ENCODE measurements at places on chromosomes 12 and 14. TPM values are rescaled to one million over a fixed set of nuclear protein-coding genes. Genes with fewer than 3 reads are reported as not detected.

GRCh38 chr12:116759783-116760621 is 21.9 kb downstream of the RNFT2 start:
- H3K36me3 ChIP-seq: no peaks in the 10 kb centered on the region
- H3K27ac ChIP-seq: no peak overlapping the region
- no peaks in the 10 kb centered on the region for H3K27me3 ChIP-seq
- no peak for DNase-seq
- H3K4me1 ChIP-seq: no peaks in the 10 kb centered on the region

GRCh38 chr12:124381456-124382296 is 86.8 kb downstream of the RFLNA start:
- DNase-seq: peak; percentile 89
- peaks cover 43% of the 10 kb centered on the region for H3K36me3 ChIP-seq
- peak overlapping the region; percentile 86 for H3K27ac ChIP-seq
- no peaks in the 10 kb centered on the region for H3K27me3 ChIP-seq
- H3K4me1 ChIP-seq: peaks cover 68% of the 10 kb centered on the region

GRCh38 chr12:52495389-52495788 is 2.3 kb upstream of the KRT6A start:
- H3K27ac ChIP-seq: no peak overlapping the region
- no peaks in the 10 kb centered on the region for H3K4me1 ChIP-seq
- H3K4me3 ChIP-seq: no peak overlapping the region
- peak; percentile 57 for DNase-seq
- no peaks in the 10 kb centered on the region for H3K36me3 ChIP-seq

The DPY19L2 gene
- 7.0 TPM for total RNA-seq

The HOXC5 gene
- total RNA-seq: not detected

GRCh38 chr14:81517798-81518398 is 15.8 kb downstream of the SEL1L start:
- peaks cover 30% of the 10 kb centered on the region for H3K4me1 ChIP-seq
- H3K4me3 ChIP-seq: no peak overlapping the region
- DNase-seq: no peak
- H3K36me3 ChIP-seq: peaks cover 66% of the 10 kb centered on the region

DNA sequence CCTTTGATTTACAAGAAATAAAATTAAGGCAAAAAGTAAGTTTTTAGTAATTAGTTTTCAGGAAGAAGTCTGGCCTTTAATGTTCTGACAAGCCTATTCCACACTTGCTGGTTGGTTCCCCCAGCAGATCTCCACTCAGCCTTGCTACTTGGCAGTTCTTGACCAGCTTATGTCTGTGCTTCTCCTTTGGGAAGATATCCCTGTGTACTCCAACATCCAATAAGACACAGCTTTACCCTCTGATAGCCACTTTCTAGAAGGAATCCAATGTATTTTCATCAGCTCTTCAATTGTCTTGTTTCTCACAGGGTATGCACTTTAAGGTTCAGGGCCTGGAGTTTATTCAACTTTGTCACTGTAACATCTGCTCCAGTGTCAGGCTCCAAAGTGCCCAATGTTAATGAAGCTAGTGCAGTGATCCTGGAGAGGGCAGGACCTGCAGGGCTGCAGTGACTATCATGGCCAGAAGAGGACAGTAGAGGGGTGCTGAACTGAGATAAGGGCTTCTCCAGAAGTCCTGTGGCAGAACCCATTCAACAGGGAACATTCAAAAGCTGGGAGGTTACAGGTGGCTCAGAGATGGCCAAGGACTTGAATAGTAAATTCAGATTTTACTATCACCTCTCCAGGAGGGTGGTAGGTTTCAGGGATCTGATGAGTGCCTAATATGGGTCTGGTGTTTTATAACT is 22.9 kb downstream of the JKAMP start:
- H3K4me1 ChIP-seq: no peaks in the 10 kb centered on the region
- no peaks in the 10 kb centered on the region for H3K36me3 ChIP-seq
- no peaks in the 10 kb centered on the region for H3K27me3 ChIP-seq
- H3K4me3 ChIP-seq: no peak overlapping the region

DNA sequence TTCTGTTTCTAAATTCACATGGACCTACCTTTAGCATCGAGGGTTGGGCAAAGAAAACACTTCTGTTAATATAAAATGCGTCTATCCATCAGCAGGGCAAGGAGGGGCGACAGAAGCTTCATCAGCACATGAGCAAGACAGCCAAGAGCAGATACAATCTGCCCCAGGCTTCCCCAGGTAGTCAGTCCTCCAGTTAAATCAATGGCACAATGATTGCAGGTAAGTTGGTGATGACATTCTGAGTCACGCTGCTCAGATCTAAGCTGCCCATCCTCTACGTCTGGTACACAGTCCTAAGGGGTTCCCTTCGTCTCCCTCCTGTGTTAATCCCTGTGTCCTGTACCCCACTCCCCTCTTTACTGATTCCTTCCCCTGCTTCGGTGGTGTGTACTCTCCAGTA is 38.8 kb downstream of the MAP3K9 start:
- no peaks in the 10 kb centered on the region for H3K27me3 ChIP-seq
- H3K36me3 ChIP-seq: no peaks in the 10 kb centered on the region
- H3K27ac ChIP-seq: no peak overlapping the region
- no peak for DNase-seq
- H3K4me3 ChIP-seq: no peak overlapping the region
